ENCODE measurements at places on chromosomes 5 and 9. TPM values are rescaled to one million over a fixed set of nuclear protein-coding genes. Genes with fewer than 3 reads are reported as not detected.

Gene HTR1A
- not detected for total RNA-seq

GRCh38 chr9:118170032-118170955 lies 466.1 kb downstream of the TLR4 start:
- H3K4me3 ChIP-seq: no peak overlapping the region
- H3K36me3 ChIP-seq: no peaks in the 10 kb centered on the region
- no peak overlapping the region for H3K27ac ChIP-seq
- no peak for DNase-seq
- no peaks in the 10 kb centered on the region for H3K27me3 ChIP-seq
- H3K4me1 ChIP-seq: no peaks in the 10 kb centered on the region

DNA sequence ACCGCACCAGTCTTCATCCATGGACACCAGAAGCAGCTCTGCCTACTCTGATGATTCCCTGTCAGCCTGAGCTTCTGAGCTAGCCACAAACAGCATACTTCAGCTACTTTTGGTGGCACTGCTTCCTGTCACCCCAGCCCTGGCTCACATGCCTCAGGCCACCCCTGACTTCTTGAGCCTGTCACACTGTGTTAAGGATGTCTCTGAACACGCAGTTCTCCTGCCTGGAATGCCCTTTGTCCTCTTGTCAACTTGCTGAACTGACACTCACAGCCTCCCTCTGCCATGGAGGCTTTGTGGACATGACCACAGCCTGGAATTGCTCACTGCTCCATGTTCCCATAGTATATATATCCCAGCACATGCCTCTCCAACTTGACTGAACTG lies 7.2 kb downstream of the MACROH2A1 start:
- DNase-seq: no peak

GRCh38 chr9:19879062-19879461 lies 90.2 kb upstream of the SLC24A2 start:
- H3K36me3 ChIP-seq: no peaks in the 10 kb centered on the region
- no peaks in the 10 kb centered on the region for H3K4me1 ChIP-seq

DNA sequence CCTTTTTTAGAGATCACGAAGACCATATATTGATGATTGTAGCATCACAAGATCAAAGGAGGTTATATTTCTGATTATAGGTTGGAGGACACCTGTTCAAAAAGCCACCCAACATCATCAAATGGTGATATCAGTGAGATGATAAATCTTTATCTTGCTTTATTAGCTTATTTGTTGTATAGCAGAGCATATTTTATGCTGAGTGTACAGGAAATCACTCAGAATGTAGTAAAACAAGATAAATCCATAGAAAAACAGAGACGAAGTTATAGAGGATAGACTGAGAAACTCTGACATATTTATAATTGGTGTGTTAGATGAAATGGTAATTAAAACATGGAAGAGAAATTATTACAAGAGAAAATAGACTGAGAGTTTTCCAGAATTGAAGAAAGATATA lies 69.8 kb upstream of the DMAC1 start:
- DNase-seq: no peak
- no peaks in the 10 kb centered on the region for H3K27me3 ChIP-seq
- no peak overlapping the region for H3K4me3 ChIP-seq
- no peaks in the 10 kb centered on the region for H3K36me3 ChIP-seq

- H3K27ac ChIP-seq: no peak overlapping the region
- DNase-seq: no peak
- peaks cover 20% of the 10 kb centered on the region for H3K27me3 ChIP-seq
- peak overlapping the region; percentile 68 for H3K4me3 ChIP-seq
Observed at GRCh38 chr5:149581931-149582768, 852 bp downstream of the ARHGEF37 start.
